ENCODE measurements at places on chromosomes 1 and 21.

- no peak for DNase-seq
Observed at GRCh38 chr21:34850166-34850690, 181.4 kb downstream of the CLIC6 start.

DNA sequence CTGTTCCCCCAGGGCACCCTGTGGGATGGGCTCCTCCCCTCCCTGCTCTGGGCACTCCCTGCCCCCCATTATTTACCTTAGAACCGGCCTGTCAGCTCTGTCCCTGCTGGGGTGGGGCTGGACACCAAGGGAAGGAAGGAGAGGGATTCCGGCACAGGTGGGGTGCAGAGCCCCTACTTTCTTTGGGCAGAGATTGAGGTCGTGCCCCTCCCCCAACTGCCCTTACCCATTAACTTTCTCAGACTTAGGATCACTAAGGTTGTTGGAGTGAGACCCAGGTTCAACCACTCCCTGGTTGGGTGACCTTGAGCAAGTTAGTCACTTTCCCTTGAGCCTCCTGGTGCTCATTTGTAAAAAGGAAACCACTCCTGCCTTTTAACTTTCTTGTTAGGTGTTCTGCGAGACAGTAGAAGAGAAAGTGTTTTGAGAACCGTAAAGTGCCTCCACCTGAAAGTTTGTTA is 57.0 kb upstream of the SYNC start:
- no peak for DNase-seq

GRCh38 chr1:32350785-32351398 is 11.4 kb downstream of the FAM229A start:
- DNase-seq: peak; percentile 73

GRCh38 chr1:36938819-36939218 is 95.5 kb downstream of the GRIK3 start:
- DNase-seq: no peak

DNA sequence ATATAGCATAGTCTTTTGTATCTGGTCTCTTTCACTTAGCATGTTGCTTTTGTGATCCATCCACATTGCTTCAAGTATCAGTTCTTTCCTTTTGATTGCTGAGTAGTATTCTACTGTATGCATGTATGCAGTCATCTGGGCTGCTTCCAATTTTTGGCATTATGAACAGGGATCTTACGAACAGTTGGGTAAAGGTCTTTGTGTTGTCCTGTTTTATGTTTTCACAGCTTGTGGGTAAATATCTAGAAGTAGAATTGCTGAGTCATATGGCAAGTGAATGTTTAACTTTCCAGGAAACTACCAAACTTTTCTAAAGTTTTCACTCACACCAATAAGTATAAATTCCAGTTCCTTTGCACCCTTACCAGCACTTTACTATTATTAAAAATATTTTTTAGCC is 60.9 kb downstream of the LHX4 start:
- no peak for DNase-seq

- DNase-seq: no peak
Observed at GRCh38 chr1:163914785-163915413, 593.1 kb downstream of the NUF2 start.

DNA sequence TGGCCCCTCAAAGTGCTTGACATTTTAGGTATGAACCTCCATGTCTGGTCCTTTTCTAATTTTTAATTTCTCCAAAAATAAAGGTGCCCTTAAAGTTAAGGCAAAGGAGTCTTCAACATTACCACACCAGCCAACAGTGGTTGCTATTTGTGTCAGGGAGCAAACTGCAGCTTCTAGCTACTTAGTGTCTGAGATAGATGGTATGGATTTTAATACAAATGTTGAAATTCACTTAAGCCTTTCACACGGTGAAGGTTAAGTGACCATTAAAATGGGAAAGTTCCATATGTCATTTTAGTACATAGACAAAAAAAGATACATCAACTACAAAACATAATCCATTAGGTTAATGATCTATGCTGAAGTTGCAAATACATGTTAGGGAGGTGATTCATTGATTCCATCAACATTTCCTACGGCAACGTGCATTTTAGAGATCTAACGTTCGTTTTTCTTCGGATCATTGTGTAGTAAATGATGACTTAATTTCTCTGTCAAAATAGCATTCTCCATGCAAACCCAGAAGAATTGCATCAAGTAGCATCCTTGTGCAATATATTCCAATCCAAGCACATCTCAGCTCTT is 48.2 kb upstream of the RGS21 start:
- no peak for DNase-seq

DNA sequence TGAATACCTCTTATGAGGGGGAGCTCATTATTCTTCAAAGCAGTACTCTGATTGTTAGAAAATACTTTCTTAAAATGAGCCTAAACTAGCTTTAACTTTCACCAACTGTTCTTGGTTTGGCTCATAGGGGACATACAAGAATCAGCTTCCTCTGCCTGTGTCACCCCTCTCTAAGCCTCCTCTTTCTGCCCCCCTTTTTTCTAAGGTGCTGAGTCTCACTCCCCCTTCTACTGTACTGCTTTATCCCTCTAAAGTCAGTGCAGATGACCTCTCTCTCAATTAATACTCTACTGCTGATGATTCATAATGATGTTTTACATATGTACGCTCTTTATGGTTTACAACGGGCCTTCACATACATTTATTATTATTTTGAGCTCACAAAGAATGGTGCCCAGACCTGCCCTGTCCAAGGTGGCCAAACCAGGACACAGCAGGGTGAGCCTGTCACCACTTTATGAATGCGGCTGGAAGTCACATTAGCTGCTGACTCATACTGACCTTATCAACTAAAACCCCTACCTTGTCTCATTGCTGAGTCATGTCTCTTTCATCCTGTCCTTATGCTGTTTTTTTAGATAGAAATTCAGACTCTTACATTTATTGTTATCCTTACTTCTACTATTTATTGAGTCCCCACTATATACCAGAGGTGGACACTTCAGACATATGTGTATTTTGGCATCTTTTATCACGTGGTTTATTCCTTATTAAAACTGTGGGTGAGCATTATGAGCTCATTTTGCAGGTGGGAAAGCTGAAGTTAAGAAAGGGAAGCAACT is 126.9 kb downstream of the RNF220 start:
- DNase-seq: no peak

DNA sequence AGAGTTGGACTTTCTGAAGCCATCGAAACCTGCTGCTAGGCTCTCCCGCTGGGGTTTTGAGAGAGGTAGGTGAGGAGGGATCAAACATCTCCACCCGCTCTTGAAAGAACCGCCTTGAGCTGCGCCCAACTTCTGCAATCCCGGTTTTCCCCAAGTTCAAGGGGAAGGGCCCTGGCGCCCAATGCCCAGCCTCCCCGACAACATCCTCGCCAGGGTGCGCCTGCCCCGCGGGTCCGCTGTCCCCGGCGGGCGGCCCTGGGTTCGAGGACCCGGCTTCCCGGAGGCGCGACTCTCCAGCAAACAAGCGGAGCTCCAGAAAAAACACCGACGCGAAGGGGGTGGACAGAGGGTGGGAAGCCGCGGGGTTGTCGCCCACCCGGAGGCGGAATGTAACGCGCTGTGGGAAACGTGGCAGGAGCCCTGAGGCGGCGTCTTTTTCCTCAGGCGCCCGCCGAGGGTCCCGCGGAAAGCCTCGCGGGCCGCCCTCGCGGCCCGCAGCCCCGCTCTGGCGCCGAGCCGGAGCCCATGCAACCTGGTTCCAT is 607 bp downstream of the BTG3 start:
- DNase-seq: peak; percentile 8

- DNase-seq: no peak
Observed at GRCh38 chr1:45971922-45972531, 160.4 kb downstream of the PIK3R3 start.

DNA sequence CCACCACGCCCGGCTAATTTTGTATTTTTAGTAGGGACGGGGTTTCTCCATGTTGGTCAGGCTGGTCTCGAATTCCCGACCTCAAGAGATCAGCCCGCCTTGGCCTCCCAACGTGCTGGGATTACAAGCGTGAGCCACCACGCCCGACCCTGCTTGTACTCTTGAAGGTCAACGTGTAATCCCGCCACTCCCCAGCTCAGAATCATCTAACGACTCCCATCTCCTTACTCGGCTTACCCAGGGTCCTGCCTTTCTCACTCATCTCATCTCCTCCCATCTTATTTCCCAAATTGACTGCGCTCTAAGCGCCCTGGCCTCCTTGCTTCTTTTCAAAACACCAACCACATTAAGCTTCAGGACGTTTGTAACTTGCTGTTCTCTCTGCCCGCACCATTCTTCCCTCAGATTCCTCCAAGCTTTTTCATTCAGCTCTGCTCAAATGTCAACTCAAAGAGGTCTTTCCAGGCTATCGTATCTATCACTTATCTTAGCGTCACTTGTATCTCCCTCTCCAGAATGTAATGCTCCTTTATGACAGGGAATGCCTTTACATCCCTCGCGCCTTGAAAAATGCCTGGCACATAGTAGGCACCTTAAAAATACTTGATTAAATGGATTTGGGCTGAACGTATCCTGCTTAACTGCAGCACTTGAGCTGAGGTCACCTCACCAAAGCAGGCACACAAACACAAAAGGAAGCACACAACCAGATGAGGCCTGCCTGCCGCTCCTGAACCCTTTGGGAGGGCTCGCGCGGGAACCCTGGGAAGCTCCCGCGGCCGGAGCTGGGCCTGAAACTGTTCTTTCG is 1.4 kb upstream of the USP1 start:
- no peak for DNase-seq

DNA sequence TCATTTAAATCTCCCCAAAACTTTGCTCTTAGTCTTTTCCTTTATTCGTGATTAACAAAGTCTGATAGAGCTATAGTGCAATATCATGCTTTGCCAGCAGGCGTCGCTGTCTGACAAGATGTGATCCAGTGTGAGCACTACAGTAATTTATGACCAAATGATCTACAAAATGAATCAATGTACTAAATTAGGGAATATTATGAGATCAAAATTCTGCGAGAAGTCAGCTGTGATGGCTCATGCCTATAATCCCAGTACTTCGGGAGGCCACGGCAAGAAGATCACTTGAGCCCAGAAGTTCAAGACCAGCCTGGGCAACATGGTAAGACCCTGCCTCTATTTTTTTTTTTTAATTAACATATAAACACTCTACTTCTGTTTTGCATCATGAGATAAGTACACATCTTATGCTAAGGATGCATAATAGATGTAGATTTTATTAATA is 3.6 kb upstream of the SPSB1 start:
- DNase-seq: peak; percentile 90

DNA sequence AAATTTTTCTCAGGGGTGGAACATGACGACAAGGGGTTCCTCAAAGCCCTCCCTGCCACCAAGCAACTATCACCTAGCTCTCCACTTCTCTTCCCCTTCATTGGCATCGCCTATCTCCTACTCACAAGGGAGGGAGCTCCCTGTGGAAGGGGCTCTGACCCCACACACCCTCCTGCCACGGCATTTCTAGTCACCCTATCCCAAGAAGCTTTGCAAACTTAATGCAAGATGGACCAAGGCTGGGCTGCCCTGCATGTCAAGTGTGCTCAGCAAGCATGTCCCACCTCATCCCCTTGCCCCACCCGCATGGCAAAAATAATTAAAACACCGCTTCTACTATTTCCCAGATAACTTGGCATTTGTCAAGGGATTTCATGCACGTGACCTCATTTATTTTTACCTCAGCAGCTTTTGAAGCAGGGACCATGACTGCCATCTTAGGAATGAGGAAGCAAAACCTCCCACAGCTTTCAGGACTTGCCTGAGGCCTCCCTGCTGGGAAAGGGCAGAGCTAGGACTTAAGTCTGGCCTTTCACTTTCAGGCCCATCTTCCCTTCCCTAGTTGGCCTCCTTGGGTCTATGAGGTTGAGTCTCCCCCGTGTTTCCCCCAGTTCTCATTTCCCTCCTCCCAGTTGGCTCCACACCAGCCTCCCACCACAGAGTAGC is 161.3 kb downstream of the TSEN15 start:
- DNase-seq: no peak

DNA sequence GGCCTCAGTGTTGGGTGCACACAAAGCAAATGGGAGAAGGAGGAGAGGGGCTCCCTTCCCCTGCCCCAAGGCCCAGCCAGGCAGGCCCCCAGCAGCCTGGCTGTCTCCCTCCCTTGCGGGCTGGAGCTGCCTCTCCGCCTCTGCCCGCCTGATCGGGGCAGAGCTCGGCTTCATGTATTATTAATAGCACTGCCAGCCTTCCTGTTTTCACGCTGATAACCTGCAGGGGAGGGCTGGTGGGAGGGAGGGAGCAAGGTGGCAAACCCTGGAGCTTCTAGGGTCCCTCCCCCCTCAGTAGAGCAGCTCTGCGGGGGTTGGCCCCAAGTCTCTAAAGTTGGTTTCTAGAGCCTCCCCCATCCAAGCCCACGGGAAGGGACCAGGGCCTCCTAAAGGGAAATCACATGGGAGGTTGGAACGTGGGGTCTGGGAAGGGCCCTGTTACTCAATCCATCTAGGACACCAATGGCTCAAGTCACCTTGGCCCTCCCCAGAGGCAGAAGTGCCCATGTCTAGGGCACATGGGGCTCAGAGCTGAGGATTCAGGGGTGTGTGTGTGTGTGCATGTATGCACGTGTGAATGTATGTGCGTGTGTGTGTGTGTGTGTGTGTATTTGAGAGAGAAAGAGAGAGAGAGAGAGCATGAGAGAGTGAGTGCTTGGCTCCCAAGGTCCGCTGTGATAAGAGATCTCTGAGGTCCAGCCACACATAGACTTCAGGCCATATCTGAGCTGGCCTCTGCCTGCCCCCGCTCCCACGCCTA is 21.8 kb upstream of the POU3F1 start:
- no peak for DNase-seq

DNA sequence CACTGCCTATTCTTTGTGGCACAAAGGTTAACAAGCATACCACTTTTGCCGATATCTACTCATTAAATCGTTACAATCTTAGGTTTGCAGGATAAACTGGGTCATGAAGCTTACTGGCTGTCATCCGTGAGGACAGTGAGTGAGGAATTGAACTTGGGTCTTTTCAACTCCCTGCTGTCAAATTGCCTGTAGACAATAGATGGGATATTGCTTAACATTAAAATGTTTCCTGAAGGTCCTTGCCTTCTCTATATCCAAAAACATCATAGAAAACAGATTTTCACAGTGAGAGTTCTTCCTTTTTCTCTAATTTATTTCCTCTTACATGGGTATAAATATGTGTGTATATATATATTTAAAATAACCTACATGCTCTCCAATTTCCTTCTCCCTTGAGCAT is 257.8 kb downstream of the LMO4 start:
- DNase-seq: no peak

DNA sequence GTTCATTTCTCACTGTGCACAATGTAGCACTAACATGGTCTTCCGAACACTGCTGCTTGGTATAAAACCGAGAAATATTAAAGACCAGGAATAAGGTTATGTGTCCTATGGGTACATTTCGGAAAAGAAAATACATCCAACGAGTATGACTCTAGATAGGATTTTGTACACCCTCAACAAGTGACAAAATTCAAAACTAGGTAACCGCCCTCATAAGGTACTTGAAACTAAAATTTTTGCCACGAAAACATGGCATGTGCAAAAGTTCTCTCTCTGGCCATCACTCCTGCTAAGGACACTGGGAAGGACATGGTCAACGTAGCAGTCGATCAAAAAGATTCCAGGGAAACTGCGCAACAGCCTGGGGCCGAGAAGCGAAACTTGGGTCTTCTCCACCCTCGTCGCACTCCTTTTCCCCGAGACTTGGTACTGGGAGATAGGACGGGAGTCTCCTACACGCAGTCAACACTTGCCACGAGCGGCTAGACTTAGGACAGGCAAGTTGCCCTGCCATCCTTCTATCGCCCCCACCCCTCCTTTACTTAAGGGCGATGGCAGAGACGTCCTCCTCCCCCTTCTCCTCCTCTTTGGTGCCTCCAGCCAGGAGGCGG is 338 bp upstream of the TOR1AIP1 start:
- no peak for DNase-seq

GRCh38 chr1:161966067-161966466 is 57.6 kb downstream of the OLFML2B start:
- DNase-seq: no peak

GRCh38 chr1:184896000-184896399 is 78.3 kb downstream of the NIBAN1 start:
- no peak for DNase-seq

GRCh38 chr1:10046356-10047085 is 13.8 kb downstream of the UBE4B start:
- DNase-seq: no peak
